Sciatic nerve (tissue), 2 donors: ENCODE measurements at places on chromosomes 3 and 15.
A peak's percentile ranks its signal among the peaks of the same experiment; 100 is the strongest.

- DNase-seq = no peak
These were observed 17.3 kb upstream of the STAC start for GRCh38 chr3:36362973-36363372.

GRCh38 chr15:70339571-70340493, 242.1 kb upstream of the TLE3 start:
- DNase-seq = peak; percentile 55

DNA sequence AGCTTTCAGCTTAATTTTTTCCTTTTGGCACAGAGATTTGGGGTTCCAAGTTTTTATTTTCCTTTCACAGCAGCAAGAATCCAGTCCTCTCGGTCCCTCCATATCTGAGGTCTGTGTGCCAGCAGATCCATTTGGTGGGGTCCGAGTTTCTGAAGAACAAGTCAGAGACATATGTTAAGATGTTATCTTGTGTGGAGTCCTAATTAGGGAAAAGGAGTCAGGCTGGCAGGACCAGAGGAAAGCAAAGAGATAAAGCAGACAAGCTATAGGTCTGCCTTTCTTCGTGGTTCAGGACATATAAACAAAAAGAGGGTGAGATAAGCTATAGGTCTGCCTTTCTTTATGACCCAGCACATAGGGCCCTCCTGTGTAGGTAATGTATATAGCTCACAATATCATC, 54.9 kb downstream of the TMED3 start:
- DNase-seq = no peak

DNA sequence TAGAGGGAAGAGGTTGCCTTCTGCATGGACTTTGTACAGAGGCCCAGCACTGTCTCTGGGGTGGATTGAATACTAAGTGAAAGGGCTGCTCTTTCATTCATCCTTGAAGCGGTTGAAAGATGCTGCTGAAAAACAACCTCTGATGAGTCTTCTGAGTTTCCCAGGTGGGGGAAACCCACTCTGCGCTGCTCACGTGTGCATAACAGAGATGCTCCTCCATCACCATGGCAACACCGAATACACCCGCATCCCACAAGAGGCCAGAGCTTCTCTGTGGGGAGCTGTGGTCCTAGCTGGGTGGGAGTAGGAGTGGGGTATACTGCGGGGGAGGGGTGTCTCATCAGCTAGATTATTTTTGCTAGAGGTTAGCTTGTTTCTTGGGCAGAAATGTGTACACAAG, 6.1 kb upstream of the SYN2 start:
- no peak for DNase-seq

GRCh38 chr3:154684021-154684420, 254.0 kb upstream of the GPR149 start:
- DNase-seq = no peak

GRCh38 chr3:195236076-195236798, 34.7 kb downstream of the XXYLT1 start:
- peak; percentile 15 for DNase-seq

DNA sequence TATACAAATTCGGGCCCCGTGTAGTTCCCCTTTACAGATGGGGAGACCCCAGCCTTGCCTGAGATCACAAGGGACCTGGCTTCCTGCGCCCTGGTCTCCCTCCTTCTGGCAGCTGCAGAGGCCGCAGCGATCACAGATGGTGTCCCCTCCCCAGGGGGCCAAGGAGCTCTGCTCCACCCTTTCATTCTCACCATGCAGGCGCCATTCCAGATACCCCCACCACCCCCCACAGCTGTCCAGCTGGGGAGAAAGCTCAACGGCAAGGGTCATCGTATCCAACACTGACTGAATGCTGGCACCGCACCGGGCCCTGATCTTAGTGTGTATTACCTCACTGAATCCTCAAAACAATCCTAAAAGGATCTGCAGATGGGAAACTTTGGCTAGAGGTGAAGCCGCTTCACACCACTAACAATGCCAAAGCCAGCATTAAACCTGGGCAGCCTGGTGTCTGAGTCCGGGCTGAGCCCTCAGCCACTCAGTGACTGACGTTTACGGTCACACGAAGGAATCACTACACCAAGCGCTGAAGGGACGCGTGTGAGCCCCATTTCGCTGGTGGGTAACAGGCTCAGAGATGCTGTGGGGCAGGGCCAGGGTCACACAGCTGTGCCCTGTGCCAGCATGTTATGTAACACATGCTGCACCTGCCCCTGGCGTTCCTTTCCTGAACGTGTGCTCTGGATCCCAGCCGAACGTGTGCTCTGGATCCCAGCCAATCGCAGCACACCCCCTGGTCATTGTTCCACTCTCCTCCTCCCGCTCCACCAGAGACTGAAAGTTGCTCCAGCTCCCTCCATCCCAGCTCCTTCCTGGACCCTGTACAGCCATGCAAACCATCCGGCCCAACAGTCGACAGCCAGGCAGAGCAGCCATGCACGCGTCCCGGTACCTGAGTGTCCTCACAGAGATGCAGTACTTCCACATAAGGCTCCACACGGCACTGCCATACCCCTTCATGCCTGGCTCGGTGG, 51.8 kb downstream of the IQSEC1 start:
- no peak for DNase-seq

DNA sequence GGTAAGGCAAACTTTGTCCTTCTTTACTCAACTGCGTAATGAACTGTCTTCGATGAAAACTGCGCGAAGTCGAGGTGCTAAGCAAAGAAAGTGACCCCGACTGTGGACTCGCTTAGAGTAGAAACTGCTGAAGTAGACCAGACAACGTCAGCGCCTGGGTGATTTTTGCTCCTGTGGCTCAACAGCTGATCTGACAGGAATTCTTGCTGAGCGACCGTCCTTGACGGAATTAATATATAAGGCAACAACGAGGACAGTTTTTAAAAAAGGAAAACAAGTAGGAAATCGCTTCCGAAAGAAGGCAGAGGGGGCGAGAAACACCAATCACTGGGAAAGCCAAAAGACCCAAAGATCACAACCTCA, 541 bp downstream of the RPS27L start:
- no peak for DNase-seq

DNA sequence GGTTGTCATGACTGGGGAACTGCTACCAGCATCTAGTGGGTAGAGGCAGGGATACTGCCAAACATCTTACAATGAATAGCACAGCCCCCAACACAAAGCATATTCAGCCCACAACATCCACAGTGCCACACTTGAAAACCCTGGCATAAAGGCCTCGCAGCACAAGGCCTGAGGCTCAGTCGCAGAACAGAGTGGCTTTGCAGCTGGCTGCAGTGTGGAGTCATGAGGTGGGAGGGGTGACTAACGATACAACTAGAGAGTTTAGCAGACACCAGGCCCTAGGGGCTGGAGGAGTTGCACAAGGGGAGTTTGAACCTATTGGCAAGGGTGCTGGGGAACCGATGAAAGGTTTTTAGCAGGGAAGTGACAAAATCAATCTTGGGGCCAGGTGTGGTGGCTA, 32.1 kb downstream of the GRK7 start:
- no peak for DNase-seq

DNA sequence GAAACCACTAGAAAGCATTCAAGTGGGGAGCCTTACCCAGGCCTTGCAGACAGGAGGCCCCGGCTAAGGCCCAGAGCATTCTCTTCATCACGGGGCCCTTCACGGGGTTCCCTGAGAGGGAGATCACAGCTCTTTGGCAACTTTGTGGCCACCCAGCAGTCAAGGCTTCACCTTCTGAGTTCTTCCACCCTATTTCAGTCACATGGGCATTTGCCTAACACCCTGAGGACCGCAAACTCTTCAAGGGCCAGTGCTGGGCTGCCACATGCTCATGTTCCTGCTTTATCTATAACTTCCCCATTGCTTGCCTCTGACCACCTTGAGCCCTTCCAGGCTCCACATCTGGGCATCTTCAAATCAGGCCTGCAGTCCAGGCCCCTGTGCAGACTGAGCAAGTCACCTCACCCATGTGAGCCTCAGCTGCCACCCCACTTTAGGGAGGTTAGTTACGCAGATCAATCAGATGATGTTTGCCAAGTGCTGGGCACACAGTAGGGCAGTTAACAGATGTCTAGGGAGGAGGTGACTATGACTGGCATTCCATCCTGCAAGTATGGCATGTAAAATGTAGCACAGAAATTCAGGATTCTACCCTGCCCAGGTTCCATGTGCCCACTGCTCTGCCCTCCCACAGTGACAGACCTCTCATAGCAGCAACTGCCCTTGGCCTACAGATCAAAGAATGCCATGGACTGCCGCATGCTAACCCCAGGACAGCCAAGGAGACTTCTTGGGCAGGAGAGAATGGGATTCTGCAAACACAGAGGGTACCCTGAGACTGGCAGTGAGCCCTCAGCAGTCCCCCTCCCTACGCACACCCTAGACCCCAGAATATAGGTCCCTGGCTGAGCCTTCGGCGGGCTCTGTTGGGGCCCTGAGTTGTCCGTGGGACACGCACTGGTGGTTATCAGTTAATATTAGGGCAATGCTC, 37.6 kb upstream of the ZNF710 start:
- DNase-seq = no peak

DNA sequence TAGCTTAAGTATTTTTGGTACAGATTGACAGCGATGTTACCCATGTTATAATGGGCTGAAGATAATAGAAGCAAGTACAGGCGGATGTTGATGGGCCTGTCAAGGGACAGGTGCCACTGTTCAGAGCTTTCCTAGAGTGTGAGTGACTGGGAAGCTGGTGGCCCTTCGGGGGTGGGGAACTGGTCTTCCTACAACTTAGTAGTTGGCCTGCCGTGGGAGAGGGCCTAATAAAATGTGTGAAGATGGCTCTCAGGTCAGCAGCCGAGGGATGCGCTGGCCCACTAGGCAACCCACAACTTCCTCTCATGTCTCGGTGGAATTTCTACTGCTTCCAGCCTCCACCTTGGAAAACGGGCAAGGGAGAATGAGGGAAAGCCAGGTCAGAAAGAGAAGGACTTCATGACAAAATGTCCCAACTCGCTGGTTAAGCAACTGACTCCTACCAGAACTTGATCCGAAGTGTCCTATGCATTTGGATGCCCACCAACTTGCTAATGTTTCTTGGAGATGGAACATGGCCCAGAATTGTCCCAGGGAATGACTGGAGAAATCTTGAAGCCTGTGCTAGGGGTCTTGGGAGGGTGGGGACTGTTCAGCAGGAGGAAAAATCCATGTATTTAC, 1.4 kb downstream of the GYG1 start:
- DNase-seq = no peak

GRCh38 chr3:58681863-58682262, 15.3 kb upstream of the FAM3D start:
- no peak for DNase-seq

GRCh38 chr3:146250449-146251382, at the start of gene PLSCR4:
PLSCR4 (minus strand) TSS chr3:146251105; CDS start chr3:146222071, 29,034 bp downstream.
- peak; percentile 91 for DNase-seq

GRCh38 chr15:66089049-66089448, 164.5 kb downstream of the MEGF11 start:
- DNase-seq = peak; percentile 22

DNA sequence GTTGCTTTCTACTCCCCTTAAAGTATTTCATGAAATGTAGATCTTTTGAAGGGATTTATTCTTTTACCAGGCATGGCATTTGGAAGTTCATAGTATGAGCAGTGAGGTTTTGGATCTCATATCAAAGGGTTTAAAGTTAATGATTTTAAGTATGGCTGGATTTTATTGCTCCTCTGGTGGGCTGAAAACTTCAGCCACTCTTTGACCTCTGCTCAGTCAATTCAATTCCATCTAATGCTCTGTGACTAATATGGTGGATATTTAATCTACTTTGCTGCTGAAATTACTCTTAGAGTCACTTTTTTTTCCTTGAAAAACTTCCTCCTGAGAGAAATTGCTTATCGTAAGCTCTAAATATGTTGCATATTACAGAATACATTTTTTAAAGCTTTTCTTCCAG, 218.6 kb downstream of the NR2F2 start:
- DNase-seq = no peak

DNA sequence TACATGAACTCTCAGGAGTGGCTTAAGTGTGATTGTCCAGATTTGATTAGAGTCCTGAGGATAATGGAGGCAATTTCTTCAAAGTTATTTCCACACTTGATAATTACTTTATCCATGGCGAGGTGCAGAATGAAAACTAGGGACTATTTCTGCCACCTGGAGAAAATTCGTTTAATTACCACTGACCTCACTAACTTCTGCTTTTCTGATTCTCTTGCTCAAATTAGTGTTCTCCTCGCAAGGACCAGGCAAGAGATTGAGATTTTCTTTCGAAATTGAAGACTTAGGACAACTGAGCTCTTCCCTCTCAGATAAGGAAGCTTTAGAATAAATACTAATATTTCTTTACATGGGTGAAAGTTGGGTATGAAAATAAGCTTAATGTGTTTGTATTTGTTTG, 135.2 kb downstream of the RYR3 start:
- DNase-seq = no peak

- DNase-seq = no peak
These were observed 81.1 kb upstream of the VGLL4 start for GRCh38 chr3:11724615-11725339.

- no peak for DNase-seq
These were observed 127.5 kb downstream of the OSBPL10 start for GRCh38 chr3:31853580-31853979.

DNA sequence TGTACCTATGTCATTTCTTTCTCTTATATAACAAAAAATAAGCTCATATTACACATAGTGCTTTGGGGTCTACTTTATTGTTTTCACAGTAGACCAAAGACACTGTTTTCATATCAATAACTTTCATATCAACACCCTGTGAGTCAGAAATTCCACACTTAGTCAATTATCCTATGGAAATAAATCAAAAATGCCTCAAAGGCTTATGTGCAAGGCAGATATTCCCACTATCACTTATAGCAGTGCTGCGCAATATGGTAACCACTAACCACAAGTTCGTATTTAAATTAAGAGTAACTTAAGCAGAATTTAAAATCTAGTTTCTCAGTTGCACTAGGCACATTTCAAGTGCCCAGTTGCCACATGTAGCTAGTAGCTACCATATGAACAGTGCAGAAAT, 15.9 kb downstream of the SCG3 start:
- no peak for DNase-seq

GRCh38 chr15:88238618-88239430, 17.7 kb downstream of the NTRK3 start:
- no peak for DNase-seq

DNA sequence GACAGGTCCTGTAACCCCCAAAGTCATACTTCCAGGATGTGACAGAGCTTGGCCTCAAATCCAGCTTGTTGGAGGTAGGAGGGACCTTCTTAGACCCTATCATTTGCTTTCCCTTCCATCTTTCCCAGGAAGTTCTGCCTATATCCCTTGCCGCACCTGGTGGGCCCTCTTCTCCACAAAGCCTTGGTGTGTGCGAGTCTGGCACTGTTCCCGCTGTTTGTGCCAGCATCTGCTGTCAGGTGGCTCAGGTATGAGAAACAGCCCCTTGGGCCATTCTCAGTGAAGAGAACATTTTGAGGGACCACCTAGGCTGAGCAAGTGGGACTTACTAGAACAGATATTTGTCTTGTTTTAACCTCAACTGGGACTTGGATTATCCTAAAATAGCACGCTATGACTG, 1.3 kb downstream of the IL17RE start:
- DNase-seq = no peak

DNA sequence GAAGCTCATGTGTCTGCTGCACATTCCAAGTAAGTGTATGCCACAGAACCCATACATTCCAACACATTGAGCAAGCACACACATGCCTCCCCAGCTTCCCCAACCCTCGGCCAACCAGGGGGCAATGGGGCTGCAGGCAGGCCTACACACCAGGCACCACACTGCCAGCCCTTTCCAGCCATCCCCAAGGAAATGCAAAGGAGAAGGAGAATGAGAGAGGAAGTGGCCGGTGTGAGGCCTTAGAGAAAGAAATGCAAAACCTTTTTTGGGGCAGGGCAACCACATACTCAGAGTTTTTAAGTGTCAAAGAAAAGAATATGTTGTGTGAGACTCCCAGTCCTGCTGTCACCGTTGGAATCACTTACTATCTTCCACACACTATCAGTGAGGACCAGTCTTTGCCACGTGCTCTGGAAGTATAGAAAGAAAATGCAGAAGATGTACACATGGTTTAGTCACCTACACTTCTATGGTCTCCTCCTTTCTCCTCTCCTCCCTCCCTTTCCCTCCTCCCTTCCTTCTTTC, 11.1 kb downstream of the IGF2BP2 start:
- no peak for DNase-seq
